ENCODE measurements at places on chromosomes 1 and 21.

- DNase-seq, result no peak
Observed at GRCh38 chr1:78388275-78388674, 102.5 kb upstream of the PTGFR start.

GRCh38 chr21:20373031-20373430 is 625.2 kb upstream of the NCAM2 start:
- DNase-seq, result no peak

DNA sequence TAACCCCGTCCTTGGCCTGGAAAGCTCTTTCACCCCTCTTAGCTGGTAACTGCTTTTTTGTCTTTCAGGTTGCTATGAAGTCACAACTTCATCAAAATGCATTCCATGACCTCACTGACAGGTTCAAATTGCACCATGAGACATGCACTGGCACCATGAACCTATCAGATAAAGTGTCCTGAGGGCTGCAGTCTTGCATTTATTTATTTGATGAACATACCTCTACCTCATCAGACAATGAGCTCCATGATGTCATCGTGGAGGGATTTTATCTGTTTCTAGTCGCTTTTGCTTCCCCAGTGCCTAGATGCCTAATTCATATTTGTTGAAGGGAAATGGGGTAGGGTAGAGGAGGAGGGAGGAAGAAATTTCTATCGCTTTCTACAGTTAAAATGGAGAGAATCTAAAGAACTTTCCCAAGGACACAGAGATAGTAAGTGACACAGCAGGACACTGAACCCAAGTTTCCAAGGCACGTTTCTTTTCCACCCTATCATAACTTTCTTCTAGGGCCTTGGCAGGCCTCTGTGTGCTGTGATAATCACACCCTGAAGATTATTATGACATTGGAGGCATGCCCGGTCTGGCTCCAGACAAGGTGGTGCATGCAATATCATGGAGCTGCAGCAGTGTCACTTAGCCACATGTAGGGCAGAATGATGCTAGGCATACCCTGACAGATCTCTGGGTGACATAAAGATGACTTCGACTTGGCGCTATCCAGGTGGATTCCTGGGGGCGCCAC is 69.5 kb downstream of the CD58 start:
- DNase-seq, result no peak

DNA sequence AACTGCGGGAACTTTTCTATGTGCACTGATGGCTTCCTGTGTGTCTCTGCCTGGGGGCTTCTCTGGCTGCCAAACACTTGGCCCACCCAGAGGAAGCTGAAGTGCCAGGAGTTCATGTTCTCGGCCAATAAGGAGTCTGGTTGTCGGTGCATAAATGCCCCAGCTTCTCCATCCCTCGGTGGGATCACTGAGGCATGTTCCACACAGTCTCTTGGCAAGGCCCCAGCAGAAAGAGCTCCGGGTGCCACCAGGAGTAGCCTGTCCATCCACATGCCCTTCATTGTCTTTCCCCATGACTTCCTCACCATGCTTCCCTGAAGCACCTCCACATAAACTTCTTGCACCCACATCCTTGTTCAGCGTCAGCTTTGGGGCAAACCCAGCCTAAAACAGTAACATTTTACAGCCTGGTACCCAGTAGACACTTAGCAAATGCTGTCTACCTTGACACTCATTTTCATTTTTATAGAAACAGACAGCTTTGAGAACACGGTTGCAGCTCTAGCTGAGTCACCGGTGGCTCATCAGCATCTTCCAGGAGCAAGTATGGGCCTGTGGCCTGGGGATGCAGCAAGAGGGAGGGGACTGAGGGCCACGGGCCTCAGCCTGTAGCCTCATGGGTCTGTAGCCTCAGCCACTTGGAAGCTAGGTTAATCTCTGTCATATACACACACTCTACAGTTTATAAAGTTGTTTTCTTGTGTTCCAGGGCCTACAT is 14.8 kb upstream of the CDCP2 start:
- DNase-seq, result no peak

DNA sequence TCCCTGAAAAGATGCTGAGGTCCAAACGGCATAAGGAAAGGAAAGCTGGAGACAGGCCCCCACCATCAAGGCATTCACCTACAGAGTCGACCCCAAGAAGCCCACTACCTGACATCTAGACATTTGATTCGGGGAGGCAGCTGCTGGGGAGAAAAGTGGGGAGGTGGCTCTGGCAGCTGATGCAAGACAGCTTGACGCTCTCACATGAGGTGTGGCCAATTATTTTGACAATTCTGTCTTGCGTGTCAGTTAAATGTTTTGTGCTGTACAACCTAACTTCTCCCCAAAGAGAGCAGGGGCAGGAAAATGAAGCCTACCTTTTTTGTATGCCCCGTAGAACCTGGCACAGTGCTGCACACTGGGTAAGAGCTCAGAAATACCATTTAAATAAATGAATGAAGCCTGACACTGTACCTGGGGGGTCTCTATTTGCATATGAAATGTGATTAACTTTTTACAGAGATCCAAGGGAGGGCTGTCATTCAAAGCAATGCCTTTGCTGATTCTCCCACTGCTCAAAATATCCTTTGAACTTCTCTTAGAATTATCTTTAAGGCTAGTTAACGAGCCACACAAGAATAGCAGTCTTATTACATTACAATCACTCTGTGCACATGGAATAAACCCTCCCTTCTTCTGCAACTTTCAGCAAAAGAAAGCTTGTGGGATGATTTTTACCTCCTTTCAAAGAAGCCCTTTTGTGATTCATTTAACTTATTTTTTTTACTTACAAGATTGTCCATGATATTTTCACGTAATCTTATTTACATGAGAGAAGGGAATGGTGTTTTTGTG is 163.2 kb downstream of the TNR start:
- no peak for DNase-seq

DNA sequence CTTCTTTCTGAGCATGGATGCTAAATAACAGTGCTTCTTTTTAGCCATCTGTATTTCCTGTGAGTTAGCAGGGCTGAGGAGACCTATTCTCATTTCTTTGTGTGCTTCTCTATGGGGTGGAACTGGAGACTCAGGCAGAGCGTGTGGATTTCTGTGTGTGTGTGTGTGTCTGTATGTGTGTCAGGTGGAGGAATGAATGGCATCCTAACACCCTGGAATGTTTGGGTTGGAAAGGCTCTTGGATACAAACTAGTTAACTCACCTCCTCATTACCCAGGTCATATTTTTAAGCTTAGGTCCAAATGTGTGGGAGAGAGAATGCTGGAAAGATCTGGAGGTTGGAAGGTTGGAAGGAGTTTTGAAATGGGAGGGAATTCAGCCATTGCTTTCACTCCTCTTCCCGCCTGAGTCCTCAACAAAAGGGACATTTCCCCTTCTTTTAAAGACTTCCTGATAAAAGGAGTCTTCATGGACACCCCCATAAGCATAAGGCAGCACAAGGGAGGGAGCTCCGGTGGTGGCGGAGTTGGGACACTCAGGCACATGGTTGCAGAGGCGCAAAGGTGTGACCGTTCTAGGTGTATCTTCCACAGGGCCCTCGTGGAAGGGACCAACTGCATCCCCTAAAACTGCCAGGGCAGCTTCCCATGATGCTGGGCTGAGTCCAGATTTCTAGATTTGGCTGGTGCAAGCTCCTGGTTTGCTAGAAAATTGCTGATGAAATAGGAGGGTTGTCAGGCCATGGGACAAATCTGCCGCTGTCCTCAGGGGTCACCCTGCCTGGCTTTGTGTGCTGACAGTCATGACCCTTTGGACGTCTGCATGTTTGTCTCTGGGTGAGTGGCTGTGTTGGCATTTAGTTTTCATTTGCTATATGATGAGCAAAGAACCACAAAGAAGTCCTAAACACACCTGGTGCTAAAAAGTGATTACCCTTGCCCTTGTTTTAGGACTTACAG is 37.6 kb downstream of the MTARC1 start:
- no peak for DNase-seq

GRCh38 chr21:28550057-28550825 is 442.4 kb downstream of the LTN1 start:
- DNase-seq, result no peak

DNA sequence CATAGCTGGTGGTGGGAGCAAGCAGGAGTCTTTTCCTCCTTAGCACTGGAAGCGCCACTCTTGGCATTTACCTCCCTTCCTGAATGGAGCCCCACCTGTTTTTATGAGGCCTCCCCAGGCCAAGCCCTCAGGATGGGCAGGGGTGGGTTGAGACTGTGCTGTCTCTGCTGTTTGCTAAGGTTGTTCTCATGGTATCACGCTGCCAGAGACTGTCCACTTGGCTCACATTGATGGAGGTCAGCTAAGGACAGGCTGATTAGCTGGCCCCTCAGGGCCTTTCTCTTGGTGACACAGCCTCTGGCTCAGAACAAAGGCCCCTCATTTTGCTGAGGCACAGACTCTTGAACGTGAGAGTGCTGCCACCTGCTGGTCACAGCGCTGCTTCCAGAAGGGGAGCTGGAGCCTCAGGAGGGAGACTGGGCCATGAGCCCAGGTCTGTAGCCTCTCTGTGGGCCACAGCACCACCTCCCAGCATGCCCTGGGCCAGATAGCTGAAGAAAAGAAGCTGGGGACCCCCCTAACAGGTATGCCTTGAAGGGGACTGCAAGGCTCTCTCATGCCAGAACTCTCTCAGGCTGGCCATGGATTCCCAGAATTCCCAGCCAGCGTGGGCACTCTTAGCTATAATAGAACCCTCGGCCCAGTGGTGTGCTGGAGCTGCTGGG is 85.6 kb downstream of the CD58 start:
- DNase-seq, result peak; percentile 69

DNA sequence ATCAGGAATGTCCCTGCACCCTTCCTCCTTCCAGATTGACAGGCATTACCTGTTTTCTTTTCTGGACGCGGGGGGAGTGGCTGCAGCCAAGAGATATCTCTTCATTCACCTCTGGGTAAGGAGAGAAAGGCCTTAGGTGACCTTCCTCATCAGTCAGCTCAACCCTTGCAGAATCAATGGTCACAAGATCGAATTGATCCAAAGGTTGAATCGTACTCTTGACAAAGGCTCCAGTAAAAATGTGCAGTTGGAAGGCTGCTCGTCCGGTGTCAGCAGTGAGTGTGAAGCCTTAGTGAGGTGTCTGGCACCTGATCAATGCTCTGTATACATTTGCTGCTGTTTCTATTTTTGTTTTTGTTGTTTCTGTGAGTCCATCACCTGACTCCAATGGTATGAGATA is 282.6 kb upstream of the AJAP1 start:
- DNase-seq, result no peak

- DNase-seq, result no peak
Observed at GRCh38 chr1:67788904-67789303, 44.4 kb downstream of the GNG12 start.

GRCh38 chr1:243639027-243639658 is 210.9 kb downstream of the AKT3 start:
- no peak for DNase-seq

GRCh38 chr21:41763996-41764395 is 2.9 kb downstream of the RIPK4 start:
- DNase-seq, result no peak

GRCh38 chr1:192807211-192808162 is 1.4 kb upstream of the RGS2 start:
- no peak for DNase-seq

DNA sequence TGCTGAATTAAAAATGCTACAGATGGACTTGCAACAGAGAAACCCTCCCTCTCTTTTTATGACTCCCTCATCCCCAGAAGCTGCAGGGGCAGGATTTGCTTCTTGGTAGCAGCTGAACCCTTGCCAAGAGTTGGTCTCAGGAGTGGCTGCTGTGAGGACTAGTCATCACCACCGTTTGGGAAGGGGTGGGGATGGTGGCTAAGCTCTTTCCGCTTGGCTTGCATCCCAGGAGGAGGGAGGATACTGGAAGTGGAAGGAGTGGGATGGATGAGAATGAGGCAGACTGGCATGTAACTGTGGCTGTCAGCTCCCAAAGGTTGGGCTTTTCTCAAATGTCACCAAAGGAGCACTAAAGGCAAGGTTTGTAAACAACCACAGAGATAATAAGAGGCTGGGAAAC is 50.8 kb upstream of the COL24A1 start:
- no peak for DNase-seq

GRCh38 chr1:216221260-216221700 is 202.0 kb downstream of the USH2A start:
- DNase-seq, result peak; percentile 53

Data from NCI-H2171 (cell line).